ENCODE measurements at places on chromosomes 1 and 21. TPM values are rescaled to one million over a fixed set of nuclear protein-coding genes. Genes with fewer than 3 reads are reported as not detected.

GRCh38 chr1:206469933-206470691 is at the start of gene IKBKE:
IKBKE (plus strand) TSS chr1:206470476; CDS start chr1:206473228, 2,752 bp downstream.
- peak; percentile 77 for DNase-seq

DNA sequence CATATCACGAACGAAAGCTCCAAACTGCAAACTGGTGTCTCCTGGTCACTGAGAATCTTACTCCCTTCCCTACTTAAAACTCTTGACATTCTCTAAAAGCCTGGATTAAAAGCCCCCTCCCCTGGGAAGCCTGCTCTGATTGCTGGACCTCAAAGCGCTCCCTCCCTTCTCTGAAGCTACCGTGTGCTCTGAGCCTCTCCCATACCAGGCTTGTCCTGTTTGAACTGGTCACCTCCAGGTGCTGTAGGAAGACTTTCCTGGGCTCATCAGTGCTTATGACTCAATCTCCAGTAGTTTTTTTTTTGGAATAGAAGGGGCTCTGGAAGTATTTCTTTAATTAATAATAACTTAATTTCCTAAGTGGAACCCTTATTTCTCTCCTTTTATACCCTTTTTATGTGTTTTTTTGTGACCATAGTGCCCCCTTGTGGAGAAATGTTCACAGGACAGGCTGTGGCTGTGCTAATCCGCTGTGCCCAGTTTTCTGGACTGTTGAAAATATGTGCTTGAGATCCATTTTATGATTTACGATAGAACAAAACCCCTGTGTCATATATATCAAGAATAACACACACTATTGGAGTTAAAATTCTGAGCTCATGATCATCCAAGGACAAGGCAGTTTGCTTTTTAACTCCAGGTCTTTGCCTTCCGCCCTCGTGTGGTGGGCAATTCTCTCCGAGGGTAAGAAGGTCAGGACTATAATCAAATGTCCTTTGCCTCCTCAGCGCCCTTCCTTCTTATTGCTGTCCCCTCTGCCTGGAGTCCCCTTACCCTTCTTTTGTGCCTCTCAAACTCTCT is 16.9 kb downstream of the MTARC1 start:
- peak; percentile 44 for DNase-seq

DNA sequence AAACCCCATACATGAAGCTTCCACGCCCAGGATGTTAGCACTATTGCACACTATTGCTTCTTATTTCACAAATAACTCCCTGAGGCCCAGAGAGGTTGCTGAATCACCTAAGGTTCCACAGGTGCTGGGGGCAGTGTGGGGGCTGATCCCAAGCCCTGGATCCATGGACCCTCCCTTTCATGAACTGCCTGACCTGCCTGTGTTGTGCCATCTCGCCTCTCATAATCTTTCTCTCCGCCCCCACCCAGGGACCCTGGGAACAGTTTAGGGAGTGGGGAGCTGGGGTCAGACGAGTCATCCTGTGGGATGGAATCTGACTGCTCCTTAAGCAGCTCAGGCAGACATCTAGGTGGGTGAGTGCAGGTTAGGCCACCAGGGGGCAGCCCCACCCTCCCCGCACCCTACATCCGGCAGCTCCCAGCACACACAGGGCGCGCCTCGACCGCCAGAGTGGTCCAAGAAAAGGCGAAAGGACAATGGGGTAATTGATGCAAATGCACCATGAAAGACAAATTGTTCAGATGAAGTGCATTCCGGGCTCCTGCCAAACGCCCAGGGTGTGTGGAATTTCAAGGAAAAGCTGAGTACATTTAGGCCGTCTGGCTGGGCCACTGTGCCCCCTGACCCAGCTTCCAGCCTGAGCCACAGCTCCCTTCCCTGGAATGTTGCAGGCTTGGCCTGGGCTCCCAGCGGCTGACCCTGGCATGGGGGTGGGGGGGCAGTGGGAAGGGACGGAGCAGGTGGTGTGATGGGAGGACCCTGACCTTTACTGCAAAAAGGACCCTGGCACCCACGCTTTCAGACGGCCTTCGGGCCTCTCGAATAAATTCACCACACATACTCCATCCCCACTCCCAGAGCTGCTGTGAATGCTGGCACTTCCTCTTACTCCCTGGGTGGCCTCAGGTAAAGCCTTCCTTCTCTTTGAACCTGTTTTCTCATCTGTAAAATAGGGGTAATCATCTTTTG is 20.8 kb downstream of the PHLDA3 start:
- peak; percentile 68 for DNase-seq

- DNase-seq = no peak
These were observed 14.5 kb downstream of the SLAMF7 start for GRCh38 chr1:160753594-160753993.

DNA sequence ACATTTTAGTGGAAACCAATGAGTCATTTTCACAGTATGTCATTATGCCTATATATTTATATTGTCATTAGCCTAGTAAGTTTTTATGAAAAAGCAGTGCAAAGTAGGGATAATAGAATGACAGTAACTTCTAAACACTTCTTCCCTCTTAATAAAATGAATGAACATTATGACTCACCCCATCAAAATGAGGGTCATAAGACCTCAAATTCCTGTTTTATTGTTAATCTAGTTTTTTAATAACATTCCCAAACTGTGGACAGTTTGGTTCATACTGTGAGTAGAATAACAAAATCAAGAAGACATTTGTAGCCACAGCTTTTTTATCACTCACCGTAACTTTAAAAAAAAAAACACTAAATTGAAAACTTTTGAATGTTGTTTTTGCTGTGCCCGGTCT is 160.5 kb downstream of the LRRC40 start:
- no peak for DNase-seq

Gene CD247
- total RNA-seq = 2.5 TPM

Data from B cell (primary cell).